ENCODE measurements at places on chromosomes 2 and 18.

GRCh38 chr18:10044054-10044453 lies 130.2 kb downstream of the VAPA start:
- DNase-seq, result no peak

DNA sequence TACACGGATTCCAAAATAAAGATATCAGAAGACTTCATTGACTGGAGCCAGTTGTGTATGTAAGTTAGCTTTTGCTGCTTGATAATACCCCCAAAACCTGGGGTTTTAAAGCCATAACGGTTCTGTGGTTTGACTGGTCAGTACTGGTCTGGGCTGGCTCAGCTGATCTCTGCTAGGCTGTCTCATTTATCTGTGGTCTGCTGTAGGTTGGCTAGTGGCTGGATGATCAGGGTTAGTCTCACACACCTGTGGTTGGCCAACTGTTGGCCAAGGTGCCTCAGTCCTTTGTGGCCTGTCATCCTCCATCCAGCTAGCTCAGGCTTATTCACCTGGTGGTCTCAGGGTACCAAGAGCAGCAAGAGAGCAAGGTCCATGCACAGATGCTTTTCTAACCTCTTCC lies 183.2 kb downstream of the KLHL29 start:
- no peak for DNase-seq

DNA sequence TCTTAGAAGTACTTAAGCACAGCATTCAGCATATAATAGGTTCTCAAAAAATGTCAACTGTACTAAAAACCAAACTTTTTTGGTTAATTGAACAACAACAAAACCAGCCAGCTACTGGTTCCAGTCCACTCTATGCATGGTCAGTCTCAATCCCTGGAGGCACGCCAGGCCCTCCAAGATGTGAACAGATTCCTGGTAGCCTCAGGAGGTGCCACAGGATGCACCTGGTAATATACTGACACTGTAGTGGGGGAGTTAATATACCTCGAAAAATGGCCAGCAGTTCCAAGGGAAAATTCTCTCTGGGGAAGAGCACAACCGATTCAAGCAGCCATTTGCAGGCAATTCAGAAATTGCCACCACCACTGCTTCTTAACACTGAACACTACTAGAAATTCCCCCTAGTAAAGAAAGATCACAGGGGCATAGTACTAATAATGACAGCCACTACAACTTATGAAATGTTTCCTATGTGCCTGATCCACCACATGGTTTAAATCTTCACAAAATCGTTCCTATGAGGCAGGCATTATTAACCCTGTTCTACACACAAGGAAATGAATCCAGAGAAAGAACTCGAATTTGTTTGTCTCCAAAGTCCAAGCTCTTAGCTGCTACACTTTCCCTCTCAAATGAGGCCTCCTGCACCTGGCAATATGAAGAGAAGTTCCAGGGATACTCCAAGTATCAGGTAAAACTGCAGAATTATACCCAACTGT lies 3.4 kb downstream of the MGAT4A start:
- no peak for DNase-seq

DNA sequence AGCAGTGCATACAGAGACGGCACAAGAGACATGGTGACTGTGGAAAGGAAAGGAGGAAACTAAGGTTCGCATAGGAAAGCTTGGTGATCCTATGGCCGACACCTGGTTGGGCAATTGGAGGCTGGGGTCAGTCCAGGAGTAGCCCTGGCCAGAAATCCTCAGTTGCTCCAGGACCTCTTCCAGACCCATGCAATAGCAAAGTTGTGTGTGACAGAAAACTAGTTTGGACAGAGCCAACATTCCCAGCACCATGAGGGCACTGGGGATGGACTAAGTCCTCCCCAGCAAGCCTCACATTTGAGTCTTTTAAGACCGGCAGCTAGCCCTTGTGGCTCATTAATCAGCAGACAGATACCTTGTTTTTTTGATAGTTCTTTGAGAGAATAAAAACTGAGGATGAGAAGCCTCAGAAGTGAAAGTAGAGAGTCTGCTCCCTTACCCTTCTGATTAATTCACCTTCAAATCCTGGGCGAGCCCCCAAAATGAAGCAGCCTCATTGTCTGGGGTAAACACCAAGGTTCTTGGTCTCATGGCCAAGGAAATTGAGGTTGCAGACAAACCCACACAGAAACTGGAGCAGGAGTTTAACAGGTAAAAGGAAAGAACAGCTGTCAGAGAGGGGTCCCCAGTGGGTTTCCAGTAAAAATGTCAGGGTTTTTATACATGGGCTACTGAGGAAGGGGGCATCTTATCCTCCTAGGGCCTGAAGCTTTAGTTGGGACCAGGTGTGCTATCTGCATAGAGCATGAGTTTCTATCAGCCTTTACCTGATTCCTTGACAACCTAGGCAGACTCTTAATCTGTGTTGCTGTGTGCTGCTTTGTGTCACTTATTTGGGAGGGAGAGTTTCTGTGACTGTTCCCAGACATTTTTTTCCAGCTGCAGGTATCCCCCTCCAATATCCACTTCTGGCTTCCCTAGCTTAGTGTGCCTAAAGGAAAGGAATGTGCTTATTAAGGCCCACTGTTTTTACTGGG lies 39.1 kb downstream of the STK17B start:
- DNase-seq, result no peak

GRCh38 chr2:238895891-238896600 lies 48.2 kb downstream of the TWIST2 start:
- no peak for DNase-seq

- DNase-seq, result no peak
These were observed 30.2 kb downstream of the TGFBRAP1 start for GRCh38 chr2:105299290-105299689.

DNA sequence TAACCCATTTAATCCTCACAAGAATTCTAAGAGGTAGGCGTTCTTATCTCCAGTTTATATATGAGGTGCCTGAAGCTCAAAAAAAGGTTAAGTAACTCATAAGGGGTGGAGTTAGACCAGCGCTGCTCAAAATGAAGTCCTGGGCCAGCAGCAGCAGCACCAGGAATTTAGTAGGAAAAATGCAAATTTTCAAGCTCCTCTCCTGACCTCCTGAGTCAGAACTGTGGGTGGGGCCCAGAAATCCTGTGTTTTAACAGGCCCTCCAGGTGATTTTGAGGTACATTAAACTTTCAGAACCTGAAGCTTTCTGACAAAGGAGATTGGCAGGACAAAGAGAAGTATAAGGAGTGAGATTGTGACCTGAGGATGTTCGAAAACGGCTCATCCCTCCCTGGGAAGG lies 66.0 kb upstream of the CCDC85A start:
- no peak for DNase-seq

GRCh38 chr2:47708801-47709499 lies 74.0 kb upstream of the MSH6 start:
- DNase-seq, result no peak

- DNase-seq, result no peak
These were observed 1199.7 kb downstream of the CNTNAP5 start for GRCh38 chr2:125224830-125225229.

DNA sequence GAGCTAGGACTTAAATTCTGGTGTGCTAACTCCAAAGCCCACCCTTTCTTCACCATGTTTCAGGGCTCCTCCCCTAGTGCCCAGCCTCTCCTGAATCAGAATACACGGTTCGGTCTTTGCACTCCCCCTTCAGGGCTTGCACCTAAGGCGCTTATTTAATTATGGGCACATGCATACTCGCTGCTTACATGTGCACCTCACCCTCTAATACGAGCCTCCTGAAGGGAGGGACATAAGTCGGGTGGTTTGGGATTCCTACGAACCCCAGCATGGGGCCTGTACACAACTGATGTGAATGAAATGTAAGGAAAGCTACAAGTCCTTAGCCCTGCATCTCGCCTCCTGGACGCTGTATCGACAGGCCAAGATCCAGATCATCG lies 435 bp downstream of the IFT172 start:
- no peak for DNase-seq

GRCh38 chr2:222353993-222354392 lies 55.2 kb upstream of the PAX3 start:
- no peak for DNase-seq

- DNase-seq, result no peak
These were observed 67.9 kb downstream of the SETBP1 start for GRCh38 chr18:44748582-44748981.

DNA sequence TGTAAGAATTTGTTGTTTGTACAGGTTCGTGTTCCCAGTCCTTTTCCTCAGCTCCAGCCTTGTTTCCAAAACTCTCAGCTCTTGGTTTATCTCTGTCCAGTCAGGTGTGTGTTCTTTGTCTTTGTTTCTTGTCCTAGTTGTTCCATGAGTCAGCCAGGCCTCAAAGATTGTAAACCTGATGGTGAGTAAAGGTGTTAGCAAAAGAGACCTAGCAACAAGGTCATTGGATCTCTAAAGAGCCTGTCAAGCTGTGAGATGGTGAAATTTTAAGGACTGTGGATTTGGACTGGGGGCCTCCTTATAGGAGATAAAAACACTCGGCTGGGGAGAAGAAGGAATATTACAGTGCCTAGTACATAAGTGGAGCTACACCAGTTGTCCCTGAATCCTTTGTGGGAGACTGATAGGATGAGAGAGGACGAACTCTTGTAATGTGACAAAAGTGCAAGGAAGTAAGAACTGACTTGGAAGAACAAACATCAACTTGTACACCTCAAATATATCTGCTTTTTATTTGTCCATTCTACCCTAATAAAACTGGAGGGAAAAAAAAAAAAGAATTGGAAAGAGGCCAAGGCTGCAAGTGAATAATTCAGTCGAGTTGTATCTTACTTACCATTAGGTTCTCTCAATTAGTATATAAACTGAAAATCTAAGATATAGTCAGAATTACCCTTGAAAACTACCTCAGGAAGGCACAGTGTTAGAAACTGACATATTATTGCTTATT lies 37.2 kb downstream of the ITGA6 start:
- no peak for DNase-seq

GRCh38 chr2:29159125-29159524 lies 43.9 kb downstream of the CLIP4 start:
- DNase-seq, result no peak

- DNase-seq, result no peak
These were observed 69.6 kb upstream of the CREB1 start for GRCh38 chr2:207459990-207460757.

GRCh38 chr2:237319086-237319820 lies 94.7 kb downstream of the COL6A3 start:
- no peak for DNase-seq

- no peak for DNase-seq
These were observed 62.6 kb downstream of the NFATC1 start for GRCh38 chr18:79458131-79458838.

DNA sequence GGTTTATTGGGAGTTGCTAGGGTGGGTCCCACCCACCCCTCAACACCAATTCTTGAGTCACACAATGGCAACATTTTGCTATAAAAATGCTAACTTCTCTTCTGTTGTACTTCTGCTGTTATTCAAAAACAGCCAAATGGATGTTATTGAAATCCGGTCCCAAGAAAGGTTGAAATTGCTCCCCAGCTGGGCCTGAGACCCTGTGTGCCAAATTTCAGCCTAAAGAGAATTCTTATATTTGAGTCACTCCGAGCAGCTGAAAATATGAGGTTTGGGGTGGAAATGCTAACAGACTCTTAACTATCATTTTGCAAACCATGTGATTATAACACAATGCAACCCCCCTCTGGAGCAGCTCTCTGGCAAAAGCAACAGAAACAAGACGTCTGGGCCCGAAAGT lies 27.0 kb upstream of the ACVR1 start:
- DNase-seq, result no peak

DNA sequence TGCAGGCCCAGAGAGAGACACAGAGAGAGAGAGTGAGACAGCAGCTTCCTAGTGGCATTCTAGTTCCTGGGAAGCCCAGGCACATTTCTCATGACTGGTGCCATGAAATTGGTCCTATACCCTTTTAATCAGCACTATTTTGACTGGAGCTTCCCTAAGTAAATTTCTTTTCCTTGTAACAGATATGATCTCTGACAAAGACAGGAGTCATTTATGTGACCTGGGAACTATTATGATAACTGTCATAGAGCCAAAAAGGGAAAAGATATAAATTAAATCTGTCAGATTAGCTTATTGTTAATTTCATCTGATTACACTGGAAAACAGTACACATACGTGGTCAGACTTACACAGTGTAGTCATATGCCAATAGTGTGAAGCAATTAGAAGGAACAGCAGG lies 161.3 kb upstream of the HNRNPA3 start:
- no peak for DNase-seq

GRCh38 chr2:1628893-1629292 lies 115.4 kb downstream of the PXDN start:
- DNase-seq, result no peak

GRCh38 chr2:39623917-39624316 lies 41.8 kb upstream of the TMEM178A start:
- no peak for DNase-seq

GRCh38 chr2:161961061-161961460 lies 113.0 kb downstream of the DPP4 start:
- no peak for DNase-seq

- DNase-seq, result peak; percentile 38
These were observed 1.4 kb upstream of the YES1 start for GRCh38 chr18:813172-814071.

DNA sequence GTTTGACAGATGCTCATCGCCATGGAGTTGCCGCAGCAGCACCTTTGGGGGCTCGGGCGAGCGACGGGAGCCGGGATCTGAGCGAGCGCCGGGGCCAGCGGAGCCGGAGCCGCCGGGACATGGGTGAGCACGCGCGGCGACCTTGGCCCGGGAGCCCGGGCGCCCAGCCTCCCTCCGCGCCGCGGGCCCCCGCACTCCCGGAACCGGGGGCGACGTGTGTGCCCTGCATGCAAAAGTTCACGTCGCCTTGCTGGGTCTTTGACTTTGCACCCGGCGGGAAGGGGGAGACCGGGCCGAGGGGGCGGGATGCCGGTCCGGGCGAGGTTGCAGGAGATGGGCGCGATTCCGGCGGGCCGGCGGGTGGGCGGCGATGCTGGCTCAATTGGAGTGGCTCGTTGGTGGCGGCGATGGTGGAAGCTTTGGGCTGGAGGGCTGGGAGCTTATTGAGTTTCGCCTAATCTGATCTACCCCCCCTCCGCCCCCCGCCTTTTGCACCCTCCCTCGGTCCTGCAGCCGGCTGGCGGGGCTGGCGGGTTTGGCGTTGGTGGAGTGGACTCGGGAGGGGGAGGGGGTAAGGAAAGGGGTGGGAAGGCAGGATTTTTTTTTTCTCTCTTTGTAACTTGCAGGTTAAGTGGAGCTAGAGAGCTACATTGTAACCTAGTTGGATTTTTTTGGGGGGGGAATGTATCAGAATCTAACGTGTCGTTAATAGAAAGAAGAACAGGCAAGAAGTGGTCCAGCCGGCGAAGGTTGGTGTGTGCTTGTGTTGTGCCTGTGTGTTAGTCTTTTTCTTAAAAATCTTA lies at the start of gene SETBP1:
Gene SETBP1, plus strand, starts transcription at position 616 of the 803 bp plus-strand sequence. CDS start 20,459 bp downstream, outside the sequence.
- DNase-seq, result no peak

GRCh38 chr18:63083555-63083954 lies 236.0 kb downstream of the BCL2 start:
- DNase-seq, result no peak

All from activated CD4-positive, alpha-beta T cell treated with anti-CD3 and anti-CD28 coated beads for 1 hour (primary cell).